ENCODE measurements at places on chromosomes 2 and 18.

GRCh38 chr18:74328206-74328605 lies 12.6 kb downstream of the C18orf63 start:
- DNase-seq, result no peak

DNA sequence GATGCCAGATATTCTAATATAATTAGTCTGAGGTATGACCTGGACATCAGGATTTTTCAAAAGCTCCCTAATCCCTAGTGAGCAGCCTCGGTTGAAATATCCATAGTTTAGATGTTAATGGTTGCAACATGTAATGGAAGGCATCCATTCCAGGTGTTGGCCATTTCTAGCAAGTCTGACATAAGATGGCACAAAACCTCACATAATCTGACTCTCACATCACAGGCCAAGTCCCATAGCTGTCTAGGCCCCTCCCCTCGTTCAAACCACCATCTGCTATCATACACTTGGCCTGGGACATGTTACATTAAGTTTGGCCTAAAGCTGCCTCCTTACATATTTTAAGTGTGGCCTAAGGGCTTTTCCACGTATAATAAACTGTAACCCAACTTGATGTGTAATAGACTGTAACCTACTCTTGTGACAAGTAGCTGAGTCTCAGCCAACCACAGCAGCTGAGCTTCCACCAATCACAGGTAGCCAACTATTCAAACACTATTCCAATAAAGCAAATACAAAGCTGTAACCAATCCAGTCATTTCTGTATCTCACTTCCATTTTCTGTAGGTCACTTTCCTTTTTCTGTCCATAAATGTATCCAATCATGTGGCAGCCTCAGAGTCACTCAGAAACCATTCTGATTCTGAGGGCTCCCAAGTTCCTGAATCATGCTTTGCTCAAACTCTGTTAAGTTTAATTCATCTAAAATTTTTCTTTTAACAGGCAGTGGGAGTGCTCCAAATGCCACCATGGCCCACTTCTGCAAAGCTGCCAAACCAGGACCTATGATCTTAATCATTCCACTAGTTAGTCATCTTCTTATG lies 59.4 kb downstream of the ADD2 start:
- no peak for DNase-seq

DNA sequence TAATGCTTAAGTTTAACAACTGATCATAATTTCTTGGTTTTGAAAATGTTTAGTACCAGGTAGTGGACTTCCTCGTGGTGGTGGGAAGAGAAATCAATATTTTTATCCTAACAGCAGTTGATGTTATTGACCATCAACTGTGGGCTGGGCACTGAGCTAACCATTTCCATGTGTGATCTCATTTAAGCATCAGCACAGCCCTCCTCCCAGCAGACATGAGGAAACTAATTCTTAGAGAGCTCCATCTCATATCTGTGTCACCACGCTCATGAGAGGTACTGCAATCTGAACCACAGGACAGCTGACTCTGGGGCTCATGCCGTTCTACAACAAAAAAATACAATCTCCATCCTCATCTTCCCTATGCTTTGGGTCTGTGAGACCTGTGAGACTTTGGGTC lies 332.8 kb upstream of the RAB12 start:
- no peak for DNase-seq

GRCh38 chr2:31233741-31234682 lies at the start of gene EHD3:
Gene EHD3 (plus strand): TSS chr2:31234152. CDS start chr2:31234622, 470 bp downstream.
- peak; percentile 65 for DNase-seq

DNA sequence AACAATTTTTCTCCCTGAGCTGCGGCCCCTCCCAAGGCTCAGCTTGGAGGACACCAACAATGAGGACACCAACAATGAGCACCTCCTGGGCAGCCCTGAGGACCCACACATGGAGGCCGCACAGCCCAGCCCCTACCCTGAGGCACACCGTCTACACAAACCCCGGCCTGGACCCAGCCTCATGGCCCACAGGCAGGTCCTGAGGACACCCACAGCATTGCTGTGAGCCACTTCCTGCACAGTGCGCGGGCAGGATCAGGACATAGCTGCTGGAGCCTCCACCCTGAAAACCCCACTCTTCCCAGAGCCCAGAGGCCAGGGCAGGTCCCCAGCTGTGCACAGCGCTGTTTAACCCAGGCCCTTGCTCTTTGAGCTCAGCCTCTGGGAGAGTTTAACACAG lies 194.3 kb downstream of the RTP5 start:
- DNase-seq, result no peak
